ENCODE measurements at places on chromosomes 7 and 10. TPM values are rescaled to one million over a fixed set of nuclear protein-coding genes. Genes with fewer than 3 reads are reported as not detected.

DNA sequence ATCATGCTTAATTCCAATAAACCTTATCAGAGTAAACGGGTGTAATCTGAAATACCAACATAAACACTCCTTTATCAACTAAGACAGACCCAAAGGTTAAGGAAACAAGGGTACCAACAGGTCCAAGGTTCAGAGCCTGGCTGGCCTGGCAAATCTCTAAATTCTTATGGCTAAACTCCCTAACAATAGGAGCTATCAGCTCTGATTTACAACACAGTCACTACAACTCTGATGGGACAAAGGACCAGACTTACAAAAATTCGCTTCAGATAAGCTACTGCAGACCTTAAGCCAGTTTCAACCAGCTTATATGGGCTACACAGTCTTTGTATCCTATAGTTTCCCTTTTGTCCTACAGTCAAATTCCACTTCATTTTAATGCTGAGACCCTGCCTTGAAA, 381.9 kb downstream of the ZWINT start:
- no peaks in the 10 kb centered on the region for H3K4me1 ChIP-seq
- H3K27me3 ChIP-seq, result no peaks in the 10 kb centered on the region
- no peaks in the 10 kb centered on the region for H3K36me3 ChIP-seq
- H3K27ac ChIP-seq, result no peak overlapping the region
- DNase-seq, result no peak

TMEM139 gene
- total RNA-seq, result not detected

MYH16 gene
- total RNA-seq, result not detected

GRCh38 chr7:157544980-157545680, 208.3 kb downstream of the DNAJB6 start:
- H3K27me3 ChIP-seq, result no peaks in the 10 kb centered on the region
- no peak overlapping the region for H3K4me3 ChIP-seq
- no peaks in the 10 kb centered on the region for H3K4me1 ChIP-seq
- no peak overlapping the region for H3K27ac ChIP-seq
- no peak for DNase-seq
- H3K36me3 ChIP-seq, result no peaks in the 10 kb centered on the region

GRCh38 chr7:69598487-69599285, 411 bp downstream of the AUTS2 start:
- peaks cover 3% of the 10 kb centered on the region for H3K4me1 ChIP-seq
- no peaks in the 10 kb centered on the region for H3K36me3 ChIP-seq
- no peaks in the 10 kb centered on the region for H3K27me3 ChIP-seq
- H3K27ac ChIP-seq, result no peak overlapping the region
- H3K4me3 ChIP-seq, result peak overlapping the region; percentile 74
- peak; percentile 24 for DNase-seq

TMEM229A gene
- not detected for total RNA-seq

DNA sequence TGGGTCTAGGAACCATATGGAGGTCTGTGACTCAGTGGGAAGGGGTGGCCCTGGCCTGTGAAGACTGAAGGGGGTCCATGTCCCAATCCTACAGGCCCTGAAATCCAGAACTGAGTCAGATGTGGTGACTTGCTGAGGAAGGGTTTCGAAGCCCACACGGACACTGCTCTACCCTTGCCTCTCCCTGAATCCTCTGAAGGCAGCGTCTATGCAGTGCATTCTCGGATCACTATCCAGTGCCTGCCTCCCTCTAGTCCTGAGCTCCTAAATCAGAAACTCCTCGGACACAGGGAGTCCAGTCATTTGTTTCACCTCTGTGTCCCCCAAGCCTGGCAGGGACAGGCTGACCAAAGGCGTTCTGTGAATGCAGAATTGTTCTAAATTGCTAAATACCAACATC, 25.4 kb upstream of the TMEM72 start:
- no peak overlapping the region for H3K27ac ChIP-seq
- DNase-seq, result no peak
- peaks cover 9% of the 10 kb centered on the region for H3K27me3 ChIP-seq
- H3K4me3 ChIP-seq, result no peak overlapping the region

NANOS1 gene
- 1.2 TPM for total RNA-seq

DNA sequence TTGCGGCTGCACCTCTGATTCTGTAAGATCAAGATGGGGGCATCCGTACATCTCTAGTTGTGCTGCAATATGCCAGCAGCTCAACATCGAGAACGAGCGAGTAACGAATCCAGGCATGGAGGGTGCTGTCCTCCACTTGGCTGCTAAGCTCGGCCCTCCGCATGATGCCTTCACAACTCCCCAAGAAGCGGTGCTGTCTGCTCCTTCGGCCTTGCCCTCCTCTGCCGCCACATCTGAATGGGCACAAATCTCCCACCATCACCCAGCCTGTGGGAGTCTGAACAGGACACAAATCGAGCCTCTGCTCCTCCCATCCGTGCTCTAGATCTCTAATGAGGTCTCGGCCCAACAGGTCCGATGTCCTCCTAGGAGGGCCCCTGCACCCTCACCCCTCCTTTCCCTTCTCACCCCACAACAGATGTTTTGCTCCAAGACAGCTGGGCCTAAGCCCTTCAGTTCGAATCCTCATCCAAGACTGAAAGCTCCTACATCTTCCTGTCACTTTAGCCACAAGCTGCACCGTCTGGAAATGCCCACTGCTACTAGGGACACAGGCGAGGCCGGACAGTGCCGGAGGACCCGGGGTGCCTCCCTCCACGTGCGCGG, 86.7 kb downstream of the ZNF33B start:
- no peaks in the 10 kb centered on the region for H3K36me3 ChIP-seq
- peak overlapping the region; percentile 72 for H3K27ac ChIP-seq
- no peaks in the 10 kb centered on the region for H3K4me1 ChIP-seq

LRRN3 gene
- 1.8 TPM for total RNA-seq

STARD3NL gene
- total RNA-seq, result 91.9 TPM

DNA sequence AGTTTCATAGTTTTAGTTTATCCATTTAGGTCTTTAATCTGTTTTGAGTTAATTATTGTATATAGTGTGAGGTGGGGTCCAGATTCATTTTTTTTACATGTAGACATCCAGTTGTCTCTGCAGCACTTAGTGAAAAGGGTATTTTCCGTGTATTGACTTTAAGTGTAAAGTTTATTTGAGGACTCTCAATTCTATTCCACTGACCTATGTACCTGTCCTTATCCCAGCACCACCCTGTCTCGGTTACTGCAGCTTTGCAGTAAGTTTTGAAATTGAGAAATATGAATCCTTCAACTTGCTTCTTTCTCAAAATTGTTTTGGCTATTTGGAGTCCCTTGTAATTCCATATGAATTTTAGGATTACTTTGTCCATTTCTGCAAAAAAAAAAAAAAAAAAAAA, 29.8 kb downstream of the FHIP2A start:
- H3K27me3 ChIP-seq, result no peaks in the 10 kb centered on the region
- peaks cover 2% of the 10 kb centered on the region for H3K36me3 ChIP-seq

TOMM7 gene
- total RNA-seq, result 239 TPM

DNA sequence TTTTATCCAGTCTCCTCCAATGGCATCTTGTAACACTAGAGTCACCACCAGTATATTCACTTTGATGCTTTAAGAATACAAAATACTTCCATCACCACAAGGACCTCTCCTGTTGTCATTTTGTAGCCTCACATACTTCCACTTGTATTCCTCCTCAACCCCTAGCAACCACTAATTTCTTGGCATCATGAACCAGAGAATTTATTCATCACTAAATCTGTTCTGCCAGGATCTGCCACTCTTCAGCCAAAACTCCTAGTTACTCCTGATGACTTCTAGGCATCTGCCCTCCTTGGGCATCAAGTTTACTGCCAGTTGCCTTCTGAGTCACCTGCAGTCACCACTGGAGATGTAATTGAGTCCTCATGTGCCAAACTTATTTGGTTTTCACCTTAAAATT, 906.8 kb downstream of the CNTNAP2 start:
- H3K36me3 ChIP-seq, result no peaks in the 10 kb centered on the region
- no peaks in the 10 kb centered on the region for H3K27me3 ChIP-seq
- no peak for DNase-seq

DNA sequence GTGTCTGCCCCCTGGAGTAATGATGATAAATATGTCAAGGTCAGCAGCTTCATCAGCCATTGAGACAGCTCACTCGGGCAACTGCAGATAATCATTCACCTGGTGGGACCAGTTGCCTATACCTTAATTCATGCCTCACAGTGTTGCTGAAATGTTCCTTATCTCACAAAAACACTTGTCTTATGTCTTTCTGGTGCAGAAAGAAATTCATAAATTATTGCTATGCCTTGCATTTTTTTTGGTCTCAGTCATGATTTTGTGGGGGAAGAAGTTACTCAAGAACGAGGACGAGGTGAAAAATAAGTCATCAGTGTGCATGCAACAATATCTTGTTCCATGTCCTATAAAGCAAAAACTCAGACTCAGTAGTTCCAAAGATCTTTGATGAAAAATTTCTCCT, 16.0 kb downstream of the TRIL start:
- DNase-seq, result no peak
- no peaks in the 10 kb centered on the region for H3K36me3 ChIP-seq
- no peaks in the 10 kb centered on the region for H3K4me1 ChIP-seq

DNA sequence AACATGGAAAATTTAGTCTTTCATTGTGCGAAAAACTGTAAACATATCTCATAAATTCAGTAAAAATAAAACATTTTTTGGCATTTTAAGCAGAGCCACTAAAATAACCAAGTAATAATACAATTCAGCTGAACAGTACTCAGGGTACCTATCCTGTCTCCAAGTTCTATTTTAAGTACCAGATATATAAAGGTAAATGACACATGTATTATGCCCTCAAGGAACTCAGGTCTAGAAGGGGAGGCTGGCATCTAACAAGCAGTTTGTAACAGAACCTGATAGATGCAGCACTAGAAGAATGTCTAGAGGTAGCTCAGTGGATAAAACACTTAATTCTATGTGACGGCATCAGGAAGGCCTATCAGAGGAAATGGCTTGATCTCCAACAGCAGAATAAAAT, 112.2 kb downstream of the CRPPA start:
- no peaks in the 10 kb centered on the region for H3K4me1 ChIP-seq
- H3K27me3 ChIP-seq, result no peaks in the 10 kb centered on the region
- no peak overlapping the region for H3K4me3 ChIP-seq
- H3K27ac ChIP-seq, result no peak overlapping the region
- DNase-seq, result no peak

Measured in fibroblast of lung (primary cell).